ENCODE measurements at places on chromosomes 13 and 19.

DNA sequence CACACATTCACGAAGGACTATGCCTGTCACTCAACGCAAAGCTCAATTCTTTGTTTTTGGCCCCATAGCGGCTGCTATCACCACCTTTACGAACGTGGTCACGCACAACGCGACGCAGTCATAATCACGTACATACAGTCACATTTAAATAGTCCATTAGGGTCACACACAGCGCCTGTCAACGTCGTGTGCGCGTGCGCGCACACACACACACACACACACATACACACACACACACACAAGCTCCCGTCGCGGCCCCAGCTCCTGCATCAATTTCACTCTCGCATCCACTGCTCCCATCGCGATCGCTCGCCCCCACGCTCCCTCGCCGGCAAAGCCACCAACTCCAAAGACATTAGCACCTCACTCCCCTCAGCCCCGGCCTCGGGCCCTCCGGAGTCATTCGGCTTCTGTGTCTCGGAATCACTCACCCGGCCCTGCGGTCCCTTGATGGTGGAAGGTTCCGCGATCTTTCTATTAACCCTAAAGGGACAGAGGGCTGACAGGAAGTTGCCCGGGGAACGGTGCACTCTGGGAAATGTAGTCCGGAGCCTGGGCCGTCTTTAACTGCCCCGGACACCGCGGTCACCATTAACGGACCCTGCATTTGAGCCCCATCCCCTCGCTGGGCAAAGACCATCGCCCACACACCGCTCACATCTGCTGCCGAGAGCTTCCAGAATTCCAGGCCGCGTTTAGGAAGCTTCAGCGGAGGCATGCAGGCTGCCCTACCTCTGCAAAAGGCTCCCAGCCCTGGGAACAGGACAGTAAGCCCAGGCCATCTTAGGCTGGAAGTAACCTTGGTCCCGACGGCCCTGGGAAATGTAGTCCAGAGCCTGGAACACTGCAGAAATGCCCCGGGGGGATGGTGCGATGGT lies at the start of gene ZNF790:
Gene ZNF790 (minus strand): TSS at position 482 of the 878 bp plus-strand sequence. CDS start 12,768 bp downstream, outside the sequence.
- DNase-seq = peak; percentile 66

DNA sequence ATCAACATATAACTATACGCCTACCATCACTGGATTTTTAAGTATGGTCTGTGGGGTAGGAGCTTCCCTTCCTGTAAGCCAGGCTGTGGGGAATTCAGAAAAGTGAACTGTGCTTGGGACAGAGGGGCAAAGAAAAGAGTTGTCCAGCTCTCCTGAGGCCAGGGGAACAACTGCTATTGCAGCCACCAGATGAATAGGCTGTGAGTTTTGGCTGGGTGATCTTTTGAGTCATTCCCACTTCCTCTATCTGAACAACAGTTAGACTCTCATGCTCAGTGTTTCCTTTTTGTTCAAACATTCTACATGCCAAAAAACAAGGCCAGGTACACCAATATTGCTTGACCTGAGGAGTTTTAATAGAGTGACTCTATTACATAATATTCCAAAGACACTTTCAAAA lies 426.2 kb upstream of the DACH1 start:
- DNase-seq = no peak

GRCh38 chr19:52258426-52258825 lies 11.0 kb upstream of the ZNF766 start:
- DNase-seq = no peak

- no peak for DNase-seq
These were observed 1466.1 kb downstream of the UQCRFS1 start for GRCh38 chr19:27746691-27747380.

GRCh38 chr19:56076498-56076897 lies 44.6 kb downstream of the ZNF787 start:
- no peak for DNase-seq

Measured in activated T-helper 1 cell treated with Interleukin-2 at 50 U/mL for 16 hours (primary cell).